ENCODE measurements at places on chromosomes 6 and 20. TPM values are rescaled to one million over a fixed set of nuclear protein-coding genes. Genes with fewer than 3 reads are reported as not detected.
A peak's percentile ranks its signal among the peaks of the same experiment; 100 is the strongest.

DZANK1 gene
- total RNA-seq = 3.7 TPM

COQ3 gene
- 2.0 TPM for total RNA-seq

RIPOR3 gene
- 8.4 TPM for total RNA-seq

TMEM74B gene
- total RNA-seq = not detected

- no peak overlapping the region for H3K4me3 ChIP-seq
- H3K36me3 ChIP-seq = peaks cover 5% of the 10 kb centered on the region
Observed at GRCh38 chr6:158413814-158414565, 101.7 kb downstream of the TULP4 start.

DNA sequence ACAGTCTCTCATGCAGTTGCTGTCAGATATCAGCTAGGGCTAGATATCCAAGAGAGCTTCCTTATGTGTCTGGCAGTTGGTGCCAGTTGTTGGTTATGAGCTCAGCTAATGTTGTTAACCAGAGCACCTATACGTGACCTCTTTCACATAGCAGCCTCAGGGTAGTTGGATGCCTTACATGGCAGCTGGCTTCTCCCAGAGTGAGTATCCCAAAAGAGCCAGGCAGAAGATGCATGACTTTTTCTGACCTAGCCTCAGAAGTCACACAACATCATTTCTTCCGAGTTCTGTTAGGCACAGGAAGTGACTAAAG lies 175.7 kb downstream of the VEGFA start:
- H3K27ac ChIP-seq = no peak overlapping the region
- no peak overlapping the region for H3K4me3 ChIP-seq
- no peaks in the 10 kb centered on the region for H3K36me3 ChIP-seq
- no peak for DNase-seq

GRCh38 chr6:1625794-1626435 lies 16.2 kb downstream of the FOXC1 start:
- peaks cover 10% of the 10 kb centered on the region for H3K4me1 ChIP-seq
- DNase-seq = no peak
- peak overlapping the region; percentile 81 for H3K4me3 ChIP-seq
- peak overlapping the region; percentile 98 for H3K27ac ChIP-seq

DNA sequence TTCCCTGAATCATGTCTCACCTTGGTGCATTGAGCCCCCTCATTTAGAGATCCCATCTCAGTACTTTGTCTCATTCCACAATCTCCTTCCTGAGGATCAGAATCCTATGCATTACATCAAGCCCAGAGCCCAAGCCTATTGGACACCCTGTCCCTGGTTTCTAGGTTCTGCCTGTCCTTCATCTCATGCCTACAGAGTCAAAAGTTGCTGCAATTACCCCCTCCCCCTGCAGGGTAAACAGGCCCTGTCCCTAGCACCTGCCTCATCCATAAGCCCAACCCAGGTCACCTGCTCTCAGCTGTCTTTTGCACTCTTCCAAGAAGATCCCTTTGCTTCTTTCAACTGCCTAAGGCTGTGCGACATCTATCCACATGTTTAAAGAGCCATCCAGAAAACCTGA lies 93.9 kb downstream of the SPTLC3 start:
- no peak overlapping the region for H3K27ac ChIP-seq
- no peaks in the 10 kb centered on the region for H3K36me3 ChIP-seq
- DNase-seq = no peak
- H3K4me1 ChIP-seq = no peaks in the 10 kb centered on the region

GRCh38 chr6:134002821-134003220 lies 49.6 kb downstream of the SLC2A12 start:
- no peaks in the 10 kb centered on the region for H3K36me3 ChIP-seq
- H3K27ac ChIP-seq = no peak overlapping the region
- H3K4me3 ChIP-seq = no peak overlapping the region
- H3K4me1 ChIP-seq = peaks cover 16% of the 10 kb centered on the region
- no peaks in the 10 kb centered on the region for H3K27me3 ChIP-seq
- no peak for DNase-seq

DNA sequence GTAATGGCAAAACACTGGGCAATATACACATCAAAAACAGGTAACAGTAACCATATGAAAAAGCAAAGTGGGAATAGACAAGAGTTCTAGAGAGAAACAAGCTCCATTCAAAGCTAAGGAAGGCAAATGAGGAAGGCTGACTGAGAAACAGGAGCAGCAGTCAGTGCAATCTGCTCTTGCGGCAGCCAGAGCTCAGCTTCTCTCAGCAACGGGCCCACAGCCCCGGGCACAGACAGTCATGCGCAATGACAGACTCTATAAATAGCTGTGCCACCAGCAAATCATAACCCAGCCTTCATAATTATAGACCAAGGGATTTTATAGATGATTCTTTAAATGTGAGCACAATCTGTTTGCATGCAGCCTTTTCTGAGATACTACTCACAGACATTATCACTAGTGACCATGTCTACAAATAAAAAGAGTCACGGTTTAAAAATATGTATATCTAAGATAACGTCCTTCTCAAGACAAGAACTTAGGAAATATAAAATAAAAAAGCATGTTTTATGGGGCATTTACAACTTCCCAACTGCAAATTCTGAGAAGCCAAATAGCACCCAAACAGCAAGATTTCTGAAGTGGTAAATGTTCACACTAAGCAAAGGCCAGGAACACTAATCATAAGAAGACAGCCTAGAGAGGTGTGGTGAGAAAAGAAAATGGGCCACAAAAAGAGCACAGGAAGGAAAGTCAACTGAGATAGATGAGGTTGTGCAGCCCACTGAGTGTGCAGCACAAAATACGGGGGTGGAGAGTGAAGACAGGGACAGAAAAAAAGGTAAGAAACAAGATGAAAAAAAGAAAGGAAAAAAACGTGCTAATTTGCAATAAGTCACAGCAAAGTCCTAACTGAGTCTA lies 39.9 kb upstream of the BEND6 start:
- no peak overlapping the region for H3K4me3 ChIP-seq
- H3K36me3 ChIP-seq = no peaks in the 10 kb centered on the region
- no peaks in the 10 kb centered on the region for H3K27me3 ChIP-seq

DNA sequence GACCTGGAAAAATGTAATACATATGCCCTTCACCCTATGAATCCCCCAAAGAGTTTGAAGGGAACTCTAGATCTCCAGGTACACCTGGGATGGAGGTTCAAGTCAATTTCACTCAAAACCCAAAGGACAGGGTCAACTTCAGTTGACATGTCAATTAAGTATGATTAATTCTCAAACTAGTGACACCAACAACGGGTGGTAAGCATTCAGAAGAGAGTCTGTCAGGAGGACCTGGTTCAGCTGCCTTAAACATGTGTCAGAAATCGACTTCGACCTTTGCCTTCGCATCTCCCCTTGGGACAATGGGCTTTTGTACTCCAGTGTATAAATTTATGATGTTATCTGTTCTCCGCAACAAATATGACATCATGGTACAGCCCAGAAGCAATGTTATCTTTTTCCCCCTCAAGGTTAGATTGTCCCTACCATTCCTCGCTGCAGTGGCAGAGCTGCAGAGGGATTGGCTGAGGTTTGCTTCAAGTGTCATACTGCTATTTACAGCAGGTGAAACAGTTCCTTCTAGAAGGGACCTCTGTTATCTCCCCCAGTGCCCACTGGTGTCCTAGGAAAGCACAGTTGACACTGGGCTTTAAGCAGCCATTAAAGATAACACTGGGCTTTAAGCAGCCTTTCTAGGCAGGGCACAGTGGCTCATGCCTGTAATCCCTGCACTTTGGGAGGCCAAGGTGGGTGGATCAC lies 94.7 kb upstream of the SNX9 start:
- DNase-seq = no peak
- no peaks in the 10 kb centered on the region for H3K36me3 ChIP-seq
- H3K27ac ChIP-seq = no peak overlapping the region
- peaks cover 7% of the 10 kb centered on the region for H3K4me1 ChIP-seq
- H3K27me3 ChIP-seq = no peaks in the 10 kb centered on the region
- no peak overlapping the region for H3K4me3 ChIP-seq

DNA sequence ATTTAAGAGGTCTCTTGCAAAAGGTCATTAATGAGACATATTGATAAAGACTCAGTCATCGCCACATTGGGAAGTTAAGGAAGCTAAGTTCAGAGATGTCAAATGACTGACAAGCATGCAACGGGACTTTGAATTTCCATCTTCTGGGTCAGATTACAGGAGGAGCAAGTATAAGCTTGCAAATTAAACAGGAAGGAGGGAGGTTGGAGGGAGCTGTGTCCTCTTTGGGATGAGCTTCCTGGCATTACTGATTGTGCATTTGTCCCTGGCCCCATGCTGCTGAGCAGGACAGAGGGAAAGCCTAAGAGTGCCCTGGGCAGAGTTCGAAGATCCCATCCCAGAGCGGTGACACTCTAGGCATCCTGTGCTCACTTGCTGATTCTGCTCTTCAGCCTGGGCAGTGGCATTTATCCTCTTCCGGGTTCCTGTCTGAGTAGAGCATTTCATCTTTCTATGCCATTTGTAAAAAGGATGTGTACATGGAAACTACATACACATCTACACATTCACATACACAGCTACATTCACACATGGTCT lies 40.5 kb downstream of the SLC22A1 start:
- H3K4me1 ChIP-seq = no peaks in the 10 kb centered on the region
- H3K27me3 ChIP-seq = no peaks in the 10 kb centered on the region
- H3K36me3 ChIP-seq = no peaks in the 10 kb centered on the region
- no peak for DNase-seq
- H3K27ac ChIP-seq = no peak overlapping the region
- no peak overlapping the region for H3K4me3 ChIP-seq

GRCh38 chr6:143248359-143248758 lies 187.7 kb downstream of the AIG1 start:
- no peaks in the 10 kb centered on the region for H3K36me3 ChIP-seq
- H3K4me1 ChIP-seq = no peaks in the 10 kb centered on the region
- H3K27me3 ChIP-seq = no peaks in the 10 kb centered on the region

DNA sequence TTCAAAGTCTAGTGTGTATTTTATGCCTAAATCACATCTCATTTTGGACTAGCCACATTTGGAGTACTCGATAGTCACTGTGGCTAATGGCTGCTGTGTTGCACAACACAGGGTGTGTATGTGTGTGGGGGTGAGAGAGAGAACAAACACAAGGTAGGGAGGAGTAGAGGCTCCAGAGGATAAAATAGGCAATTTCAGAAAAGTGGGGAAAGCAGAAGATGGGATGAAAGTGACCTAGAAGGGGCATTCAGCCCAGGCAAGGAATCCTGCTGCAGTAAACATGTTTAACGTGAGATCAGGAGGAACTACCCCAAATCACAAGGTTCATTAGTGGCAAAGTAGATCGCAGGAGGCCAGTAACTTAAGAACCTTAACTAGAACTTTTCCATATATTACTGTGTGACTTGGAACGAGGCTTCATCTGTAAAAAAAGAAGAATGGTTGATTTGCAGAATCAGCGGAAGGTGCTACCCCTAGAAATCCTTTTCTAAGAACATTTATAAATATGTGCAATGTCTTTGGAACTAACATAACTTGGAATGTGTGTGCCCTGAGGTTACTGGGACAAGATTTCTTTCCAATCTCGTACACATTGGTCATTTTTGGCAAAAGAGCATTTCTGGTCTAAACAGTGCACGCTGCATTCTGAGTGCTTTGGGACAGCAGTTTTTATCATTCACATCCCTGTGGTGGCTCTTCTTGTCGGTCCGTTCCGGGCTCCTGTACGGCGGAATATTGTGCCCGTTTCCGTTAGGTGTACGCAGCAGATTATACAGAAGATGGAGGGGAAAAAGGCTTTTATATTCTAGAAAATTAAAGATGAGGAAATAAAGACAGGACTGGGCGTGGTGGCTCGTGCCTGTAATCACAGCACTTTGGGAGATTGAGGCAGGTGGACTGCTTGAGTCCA lies 2.6 kb downstream of the DUSP22 start:
- no peak overlapping the region for H3K4me3 ChIP-seq
- no peak for DNase-seq
- H3K36me3 ChIP-seq = no peaks in the 10 kb centered on the region
- H3K27me3 ChIP-seq = no peaks in the 10 kb centered on the region
- no peak overlapping the region for H3K27ac ChIP-seq

DNA sequence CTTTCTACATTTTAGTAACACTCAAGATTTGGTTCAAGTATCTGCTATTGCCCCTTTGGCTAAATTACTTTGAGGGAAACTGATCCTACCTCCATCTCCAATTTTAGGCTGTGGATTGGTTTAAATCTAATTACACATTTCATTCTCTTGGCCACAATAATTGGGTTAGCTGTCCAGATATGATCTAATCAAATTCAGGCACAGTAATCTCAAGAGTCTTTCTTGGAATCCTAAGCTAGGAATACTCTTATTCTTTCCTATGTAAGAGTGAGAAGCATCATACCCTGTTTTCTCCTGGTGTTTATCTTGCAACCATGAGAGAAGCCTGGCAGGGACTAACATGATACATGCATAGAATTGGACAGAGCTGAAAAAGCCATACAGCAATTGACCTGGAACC lies 300.4 kb upstream of the MARCKS start:
- H3K4me1 ChIP-seq = no peaks in the 10 kb centered on the region
- no peaks in the 10 kb centered on the region for H3K36me3 ChIP-seq
- DNase-seq = no peak
- H3K4me3 ChIP-seq = no peak overlapping the region

DNA sequence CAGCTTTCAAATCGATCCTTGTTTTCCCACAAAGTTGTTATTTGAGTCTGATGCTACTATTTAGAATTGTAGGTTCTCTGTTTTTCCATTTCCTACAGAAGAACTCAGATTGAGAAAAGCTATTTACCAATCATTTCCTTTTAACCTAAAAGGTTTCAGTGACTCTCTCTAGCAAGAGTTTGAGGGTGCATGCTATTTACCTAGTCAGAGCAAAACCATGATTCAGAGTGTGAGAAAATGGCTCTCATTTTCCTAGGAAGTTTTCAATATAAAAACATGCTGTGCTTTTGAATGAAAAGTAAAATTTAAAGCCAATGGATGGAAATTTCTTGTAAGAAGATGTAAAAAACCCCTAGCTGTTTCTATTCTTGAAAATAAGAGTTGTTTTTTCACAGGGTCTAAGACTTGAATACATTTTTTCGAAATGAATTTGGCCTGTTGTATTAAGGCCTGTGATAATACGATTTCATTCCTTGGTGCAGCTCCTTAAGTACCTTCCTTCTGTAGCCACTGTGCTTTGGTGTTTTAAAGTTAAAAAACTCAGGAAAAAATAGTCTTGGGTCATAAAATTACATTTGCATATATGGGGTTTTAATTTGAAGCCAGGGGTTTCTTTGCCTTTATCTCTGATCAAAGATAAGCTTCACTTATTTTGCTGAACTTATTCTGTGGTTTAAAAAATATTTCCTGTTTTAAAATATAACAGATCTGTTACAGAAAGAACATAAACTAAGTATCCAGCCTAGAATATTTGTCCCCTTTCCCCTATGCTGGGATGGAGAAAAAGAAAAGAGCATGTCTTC lies 18.0 kb upstream of the RSPH3 start:
- H3K27me3 ChIP-seq = no peaks in the 10 kb centered on the region
- H3K4me3 ChIP-seq = no peak overlapping the region
- no peaks in the 10 kb centered on the region for H3K4me1 ChIP-seq
- H3K36me3 ChIP-seq = no peaks in the 10 kb centered on the region
- no peak overlapping the region for H3K27ac ChIP-seq
- DNase-seq = no peak
